ENCODE measurements at places on chromosomes 12 and 14.

GRCh38 chr12:10810068-10810467 is at the start of gene TAS2R9:
TSS of gene TAS2R9 (minus strand) at chr12:10810168. CDS start at chr12:10810075, 93 bp downstream.
- no peak for DNase-seq

DNA sequence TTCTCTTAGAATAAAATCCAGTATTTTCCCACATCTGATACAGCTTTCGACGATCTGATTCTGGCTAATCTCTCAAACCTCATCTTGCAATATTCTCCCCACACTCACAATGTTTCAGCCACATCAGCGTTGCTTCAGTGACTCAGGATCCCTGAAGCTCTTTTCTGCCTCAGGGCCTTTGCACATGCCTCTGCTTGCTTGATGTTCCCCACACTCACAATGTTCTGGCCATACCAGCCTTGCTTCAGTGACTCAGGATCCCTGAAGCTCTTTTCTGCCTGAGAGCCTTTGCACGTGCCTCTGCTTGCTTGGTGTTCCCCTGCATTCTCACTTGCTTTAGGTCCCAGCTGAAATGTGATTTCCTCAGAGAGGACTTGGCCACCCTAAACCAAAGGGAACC is 2.6 kb downstream of the C12orf42 start:
- no peak for DNase-seq

DNA sequence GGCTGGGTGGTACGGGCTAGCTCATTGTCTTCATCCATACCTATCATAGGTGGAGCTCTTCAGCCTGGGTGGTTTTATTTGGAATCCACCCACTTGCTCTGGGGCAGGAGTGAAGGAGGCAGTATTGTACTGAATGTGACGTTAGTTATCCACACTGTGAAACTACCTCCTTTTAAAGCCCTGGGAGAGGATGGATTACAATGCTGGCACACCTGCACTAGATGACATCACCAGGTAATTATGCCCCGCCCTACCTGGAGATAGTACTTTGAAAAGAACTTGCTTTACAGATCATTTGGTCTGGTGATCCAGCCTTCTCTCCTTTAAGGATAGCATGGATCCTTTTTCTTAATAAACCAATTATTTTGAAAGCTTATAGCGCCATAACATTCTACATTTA is 78.0 kb downstream of the B4GALNT3 start:
- no peak for DNase-seq

DNA sequence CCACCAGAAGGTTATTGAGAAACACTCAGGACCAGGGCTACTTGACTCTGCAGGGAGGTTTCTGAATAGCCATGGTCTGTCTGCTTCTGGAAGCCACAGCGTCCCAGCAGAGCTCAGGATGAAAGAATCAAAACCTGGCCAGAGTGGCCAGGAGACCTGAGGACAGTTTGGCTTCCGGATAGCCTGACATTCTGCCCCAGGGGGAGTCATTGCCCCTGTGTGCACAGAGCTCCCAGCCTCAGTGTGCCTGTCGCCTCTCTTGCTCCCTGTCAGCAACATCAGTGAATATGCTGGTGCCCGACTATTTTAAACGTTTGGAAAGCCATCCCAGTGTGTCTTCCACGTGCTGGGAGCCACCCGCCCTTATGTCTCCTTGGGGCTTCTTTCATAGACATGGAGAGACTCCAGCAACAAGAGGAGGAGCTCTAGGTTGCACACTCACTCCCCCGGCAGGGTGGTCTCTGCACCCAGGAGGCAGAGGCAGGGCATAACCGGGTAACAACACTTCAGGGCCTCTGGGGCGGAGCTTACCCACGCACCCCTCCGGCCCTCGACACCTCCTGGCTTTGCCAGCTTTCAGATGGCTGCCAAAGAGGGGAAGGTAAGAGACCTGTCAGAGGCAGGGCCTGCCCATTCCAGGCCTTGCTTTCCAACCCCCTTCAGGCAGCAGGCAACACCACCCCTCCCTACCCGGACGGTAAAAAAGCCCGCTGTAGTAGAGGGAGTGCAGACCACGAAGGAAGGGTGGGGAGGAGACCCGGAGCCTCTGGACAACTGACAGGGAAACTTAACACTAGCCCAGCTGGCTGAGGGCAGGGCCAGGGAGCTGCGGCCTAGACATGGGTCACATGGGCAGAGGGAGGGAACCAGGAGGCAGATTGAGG is 19.0 kb upstream of the SLC6A12 start:
- DNase-seq = no peak

GRCh38 chr12:27922531-27923139 is 49.9 kb downstream of the PTHLH start:
- DNase-seq = peak; percentile 75

DNA sequence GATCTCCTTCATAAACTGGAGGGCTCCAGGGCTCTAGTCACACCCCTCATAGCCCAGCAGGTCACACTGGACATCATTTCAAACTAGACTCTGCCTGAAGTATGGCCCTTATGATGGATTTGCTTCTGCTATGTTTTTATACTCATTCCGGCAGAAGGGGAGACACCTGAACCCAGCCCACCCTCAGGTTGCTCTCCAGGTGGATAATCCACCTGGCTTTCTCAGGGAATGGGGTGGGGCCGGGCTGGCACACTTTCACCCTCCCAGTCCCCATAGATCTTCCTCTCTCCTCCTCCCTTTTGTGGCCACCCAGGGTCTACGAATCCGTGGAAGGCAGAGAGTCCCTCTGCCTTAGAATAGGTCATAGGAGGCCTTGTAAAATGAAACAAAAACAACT is 9.8 kb upstream of the KRT73 start:
- DNase-seq = no peak

GRCh38 chr12:96120359-96121100 is 73.6 kb upstream of the ELK3 start:
- no peak for DNase-seq

DNA sequence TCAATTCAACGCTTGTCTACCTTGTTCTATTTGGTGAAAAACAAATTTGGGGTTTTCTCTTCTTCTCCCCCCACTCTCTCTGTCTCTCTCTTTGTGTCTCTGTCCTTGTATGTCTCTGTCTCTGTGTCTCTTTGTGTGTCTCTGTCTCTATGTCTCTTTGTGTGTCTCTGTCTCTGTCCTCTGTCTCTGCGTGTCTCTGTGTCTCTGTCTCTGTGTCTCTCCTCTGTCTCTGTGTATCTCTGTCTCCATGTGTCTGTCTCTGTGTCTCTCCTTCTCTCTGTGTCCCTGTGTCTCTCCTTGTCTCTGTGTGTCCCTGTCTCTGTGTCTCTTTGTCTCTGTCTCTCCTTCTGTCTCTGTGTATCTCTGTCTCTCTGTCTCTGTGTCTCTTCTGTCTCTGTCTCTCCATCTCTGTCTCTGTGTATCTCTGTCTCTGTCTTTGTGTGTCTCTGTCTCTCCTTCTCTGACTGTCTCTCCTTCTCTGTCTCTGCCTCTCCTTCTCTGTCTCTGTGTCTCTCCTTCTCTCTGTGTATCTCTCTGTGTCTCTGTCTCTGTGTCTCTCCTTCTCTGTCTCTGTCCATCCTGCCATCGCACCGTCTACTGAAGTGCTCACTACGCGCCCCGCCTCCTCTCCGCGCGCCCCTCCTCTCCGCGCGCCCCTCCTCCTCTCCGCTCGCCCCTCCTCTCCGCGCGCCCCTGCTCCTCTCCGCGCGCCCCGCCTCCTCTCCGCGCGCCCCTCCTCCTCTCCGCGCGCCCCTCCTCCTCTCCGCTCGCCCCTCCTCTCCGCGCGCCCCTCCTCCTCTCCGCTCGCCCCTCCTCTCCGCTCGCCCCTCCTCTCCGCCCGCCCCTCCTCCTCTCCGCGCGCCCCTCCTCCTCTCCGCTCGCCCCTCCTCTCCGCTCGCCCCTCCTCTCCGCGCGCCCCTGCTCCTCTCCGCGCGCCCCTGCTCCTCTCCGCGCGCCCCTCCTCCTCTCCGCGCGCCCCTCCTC is 12.8 kb downstream of the LRCOL1 start:
- peak; percentile 63 for DNase-seq

DNA sequence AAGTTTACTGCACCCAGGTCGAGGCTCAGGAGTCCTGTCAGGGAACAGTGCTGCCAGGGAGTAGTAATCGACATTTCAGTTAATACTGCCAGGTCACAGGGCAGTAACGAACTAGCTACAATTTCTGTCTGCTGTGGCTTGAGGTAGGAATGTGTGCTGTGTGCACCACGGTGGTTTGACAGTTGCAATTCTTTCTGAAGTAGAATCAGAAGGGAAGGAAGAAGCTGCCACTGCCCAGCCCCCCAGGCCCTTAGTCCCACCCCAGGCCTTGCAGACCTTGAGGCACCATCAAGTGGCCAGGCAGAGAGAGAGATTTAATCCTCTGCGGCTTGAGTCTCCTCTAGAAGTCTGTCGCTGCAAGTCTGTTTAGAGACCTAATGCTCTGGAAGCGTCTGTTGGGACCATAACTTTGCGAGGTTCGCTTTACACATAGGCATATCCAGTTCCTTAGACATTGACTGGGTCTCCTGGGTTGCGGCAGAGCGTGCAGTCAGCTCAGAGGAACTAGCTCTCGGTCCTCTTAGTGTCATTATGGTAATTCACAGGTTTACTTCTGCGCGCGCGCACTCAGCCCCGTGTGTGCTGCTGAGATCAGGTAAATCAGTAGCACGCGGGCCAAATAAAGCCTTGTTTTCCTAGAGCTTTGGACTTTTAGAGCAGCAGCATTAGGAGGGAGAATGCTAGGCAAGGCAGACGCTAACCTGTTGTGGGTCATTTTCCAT is 9.8 kb downstream of the NKX2-1 start:
- DNase-seq = no peak

DNA sequence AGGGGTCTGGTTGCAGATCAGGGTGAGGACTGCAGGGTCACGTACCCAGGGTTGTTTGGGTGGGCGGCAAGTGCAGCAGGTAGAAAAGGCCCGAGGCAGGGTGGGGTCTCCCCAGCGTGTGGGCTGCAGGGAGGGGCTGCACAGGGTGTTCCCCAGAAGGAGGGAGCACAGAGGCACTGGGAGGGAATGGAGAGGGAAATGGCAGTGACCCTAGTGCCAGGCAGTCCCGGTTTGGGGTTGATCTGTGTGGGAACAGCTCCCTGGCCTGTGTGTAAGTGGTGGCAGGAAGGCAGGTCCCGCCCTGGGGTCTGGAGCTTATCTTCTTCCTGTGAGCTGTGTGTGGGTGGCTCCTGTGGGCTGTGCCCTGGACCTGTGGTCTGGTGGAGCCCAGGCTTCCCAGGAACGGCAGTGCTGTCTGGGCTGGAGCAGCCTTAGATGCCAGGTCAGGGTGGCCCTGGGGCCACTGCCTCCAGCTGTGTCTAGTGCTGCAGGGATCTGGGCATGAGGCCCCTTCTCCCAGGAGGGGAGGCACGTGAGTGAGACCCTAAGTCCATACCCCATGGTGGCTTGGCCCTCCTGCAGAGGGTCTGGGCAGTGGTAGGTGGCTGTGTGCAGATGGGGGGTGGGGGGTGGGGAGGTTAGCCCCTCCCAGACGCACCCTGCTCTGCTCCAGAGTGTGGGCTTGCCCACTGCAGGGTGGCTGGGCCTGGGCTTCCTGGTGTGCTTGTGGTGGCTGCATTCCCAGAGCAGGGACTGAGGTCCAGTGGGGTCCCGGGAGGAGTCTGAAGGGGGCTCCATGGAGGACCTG is 363.5 kb downstream of the TMEM121 start:
- no peak for DNase-seq

DNA sequence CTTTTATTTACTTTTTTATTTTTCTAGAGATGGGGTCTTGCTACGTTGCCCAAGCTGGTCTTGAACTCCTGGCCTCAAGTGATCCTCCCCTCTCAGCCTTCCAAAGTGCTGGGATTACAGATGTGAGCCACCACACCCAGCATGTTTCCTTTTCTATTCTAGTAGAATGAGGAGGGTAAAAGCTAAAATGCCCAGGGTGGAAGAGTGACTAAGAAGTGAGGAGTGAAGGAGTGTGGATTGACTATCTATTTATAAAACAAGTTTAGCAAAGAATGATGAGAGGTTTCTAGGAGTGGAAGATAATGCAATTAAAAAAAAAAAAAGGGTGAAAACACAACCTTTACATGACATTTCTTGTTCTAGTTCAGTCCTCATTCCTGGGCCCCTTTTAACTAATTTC is 29.8 kb upstream of the PKP2 start:
- no peak for DNase-seq

DNA sequence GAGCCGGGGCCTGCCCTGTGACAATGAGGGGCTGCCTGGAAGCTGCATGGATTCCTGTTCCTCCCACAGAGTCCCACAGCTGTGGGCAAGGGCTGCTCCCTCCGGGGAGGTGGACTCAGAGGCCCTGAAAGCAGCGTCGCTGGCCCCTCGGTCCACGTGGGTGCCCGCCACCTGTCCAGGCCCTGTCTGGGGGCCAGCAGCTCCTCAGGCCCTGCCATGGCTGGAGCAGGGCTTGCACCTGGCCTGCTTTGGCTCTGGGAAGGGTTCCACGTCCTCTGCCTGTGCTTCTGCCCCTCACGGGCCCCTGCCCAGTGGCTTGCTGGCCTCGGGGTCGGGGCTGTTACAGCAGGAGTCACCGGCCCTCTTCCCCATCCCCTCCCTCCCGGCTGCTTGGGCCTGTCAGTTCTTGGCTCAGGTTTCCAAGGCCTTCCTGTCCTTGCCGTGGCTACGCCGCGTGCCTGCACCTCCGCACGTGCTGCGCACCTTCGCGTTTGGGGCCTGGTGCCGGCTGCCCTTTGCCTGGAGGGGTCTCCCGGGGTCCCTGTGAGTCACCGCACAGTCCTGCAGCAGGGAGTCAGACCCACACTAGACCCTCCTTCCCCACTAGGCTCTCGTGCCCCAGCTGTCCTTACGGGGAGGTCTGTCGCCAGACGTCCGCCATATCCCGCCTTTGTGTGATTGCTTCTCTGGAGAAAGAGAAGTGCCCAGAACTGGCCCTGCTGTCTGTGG is 5.8 kb downstream of the FBRSL1 start:
- DNase-seq = no peak

DNA sequence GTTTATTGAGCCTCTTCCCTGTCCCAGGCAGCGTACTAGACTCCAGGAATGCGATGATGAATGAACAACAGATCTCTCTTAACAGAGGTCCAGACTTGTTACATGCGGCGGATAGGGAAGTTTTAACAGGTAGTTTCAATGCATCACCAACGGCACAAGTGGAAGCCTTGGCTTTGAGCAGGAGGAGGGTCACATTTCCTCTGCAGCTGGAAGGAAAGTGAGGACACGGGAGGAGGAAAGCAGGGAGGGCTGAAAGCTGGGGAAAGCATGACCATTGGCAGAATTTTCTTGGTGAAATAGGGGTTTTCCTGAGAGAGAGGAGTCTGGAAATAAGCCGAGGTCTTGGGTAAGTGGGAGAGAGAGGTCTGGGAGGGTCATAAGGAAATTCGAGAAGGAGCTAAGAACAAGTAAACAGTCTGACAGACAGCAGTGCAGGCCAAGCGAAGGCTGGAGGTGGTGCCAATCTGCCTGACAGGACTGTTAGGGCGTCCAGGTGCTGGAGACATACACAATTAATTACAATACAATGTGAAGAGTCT is 15.4 kb downstream of the BHLHE41 start:
- DNase-seq = no peak

GRCh38 chr12:101697930-101698799 is 725 bp downstream of the CHPT1 start:
- peak; percentile 46 for DNase-seq

DNA sequence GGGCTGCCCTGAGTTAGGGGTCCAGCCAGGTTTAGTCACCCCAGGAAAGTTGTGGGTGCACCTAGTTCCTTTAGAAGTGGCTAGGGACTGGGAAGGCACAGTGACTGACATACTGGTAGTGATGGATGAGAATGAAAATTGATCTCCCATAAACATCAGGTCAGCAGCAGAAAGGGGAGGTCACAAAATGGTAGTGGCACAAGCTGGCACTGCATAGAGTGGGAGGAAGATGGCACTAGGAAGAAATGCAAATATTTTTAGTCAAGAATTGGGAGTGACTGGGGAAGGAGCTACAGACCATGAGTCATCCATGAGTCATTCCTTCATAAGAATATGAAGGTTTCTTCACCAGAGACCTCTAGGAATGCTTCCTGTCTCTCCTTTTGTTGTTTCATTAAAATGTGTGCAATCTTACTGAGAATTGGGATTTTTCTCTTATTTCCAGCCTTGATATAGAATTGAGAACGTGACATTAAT is 198.3 kb upstream of the AMIGO2 start:
- DNase-seq = peak; percentile 93
